ENCODE measurements at places on chromosomes 7 and 10.
A peak's percentile ranks its signal among the peaks of the same experiment; 100 is the strongest.

DNA sequence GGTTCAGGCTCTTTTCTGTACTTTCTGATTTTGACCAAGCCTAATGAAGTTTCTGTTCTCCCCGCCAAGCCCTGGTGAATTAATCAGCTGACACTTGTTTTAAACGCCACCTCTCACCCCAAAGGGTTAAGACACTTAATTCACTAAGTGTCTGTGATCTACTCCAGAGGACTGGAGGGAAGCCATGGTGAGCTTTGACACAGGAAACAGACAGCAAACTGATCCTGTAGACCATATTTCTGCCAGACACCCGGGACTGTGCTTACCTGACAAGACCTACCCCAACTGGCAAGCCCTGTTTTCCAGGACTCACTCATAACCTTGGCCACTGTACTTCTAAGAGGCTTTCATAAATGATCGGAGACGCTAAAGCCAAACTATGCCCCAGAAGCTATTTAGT, 126.0 kb downstream of the STRA8 start:
- DNase-seq = no peak

GRCh38 chr10:14173391-14173705, 157.4 kb downstream of the FRMD4A start:
- DNase-seq = peak; percentile 24

DNA sequence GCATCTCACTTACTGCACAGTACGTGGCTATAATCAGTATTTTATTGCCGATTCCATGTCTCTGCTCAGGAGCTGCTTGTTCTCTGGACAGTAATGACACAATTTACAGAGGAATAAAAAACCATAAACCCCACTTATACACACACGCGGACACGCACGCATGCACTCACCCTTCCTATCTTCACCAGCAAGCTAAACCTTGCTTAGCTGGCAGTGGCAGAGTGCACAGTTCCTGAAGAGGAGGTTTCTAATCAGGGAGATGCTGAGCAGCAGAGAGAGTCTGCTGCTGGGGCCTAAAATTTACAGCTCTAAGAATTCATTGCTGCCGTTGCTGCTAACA, 66.3 kb downstream of the SND1 start:
- DNase-seq = no peak

DNA sequence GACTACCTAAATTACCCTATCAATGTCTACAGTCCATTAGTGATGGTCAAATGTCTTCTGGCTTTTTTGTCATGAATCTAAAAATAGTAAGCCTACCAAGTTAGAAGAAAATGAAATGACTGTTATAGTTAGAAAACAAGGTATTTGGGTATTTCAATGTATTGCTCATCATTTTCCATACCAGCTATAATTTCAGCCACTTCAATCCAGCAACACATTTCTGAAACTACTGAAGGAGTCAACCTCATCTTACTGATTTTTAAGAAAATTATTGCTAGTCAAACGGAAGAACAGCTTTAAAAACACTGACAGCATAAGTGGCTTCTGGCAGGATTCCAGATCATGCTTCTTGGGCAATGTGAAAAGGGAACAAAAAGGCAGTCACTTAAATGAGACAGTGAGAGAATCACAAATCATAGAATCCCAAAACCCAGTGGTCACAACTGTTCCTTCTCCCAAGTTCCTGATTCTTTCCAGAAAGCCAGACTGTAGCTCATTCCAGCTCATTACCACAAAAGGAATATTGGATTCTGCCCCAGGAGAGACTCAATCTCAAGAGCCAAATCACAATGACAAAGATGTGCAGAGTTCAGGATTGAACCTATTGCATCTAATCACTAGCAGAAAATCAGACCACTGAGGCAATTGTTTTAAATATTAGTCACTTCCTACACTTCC, 61.2 kb upstream of the LRRN3 start:
- DNase-seq = no peak

DNA sequence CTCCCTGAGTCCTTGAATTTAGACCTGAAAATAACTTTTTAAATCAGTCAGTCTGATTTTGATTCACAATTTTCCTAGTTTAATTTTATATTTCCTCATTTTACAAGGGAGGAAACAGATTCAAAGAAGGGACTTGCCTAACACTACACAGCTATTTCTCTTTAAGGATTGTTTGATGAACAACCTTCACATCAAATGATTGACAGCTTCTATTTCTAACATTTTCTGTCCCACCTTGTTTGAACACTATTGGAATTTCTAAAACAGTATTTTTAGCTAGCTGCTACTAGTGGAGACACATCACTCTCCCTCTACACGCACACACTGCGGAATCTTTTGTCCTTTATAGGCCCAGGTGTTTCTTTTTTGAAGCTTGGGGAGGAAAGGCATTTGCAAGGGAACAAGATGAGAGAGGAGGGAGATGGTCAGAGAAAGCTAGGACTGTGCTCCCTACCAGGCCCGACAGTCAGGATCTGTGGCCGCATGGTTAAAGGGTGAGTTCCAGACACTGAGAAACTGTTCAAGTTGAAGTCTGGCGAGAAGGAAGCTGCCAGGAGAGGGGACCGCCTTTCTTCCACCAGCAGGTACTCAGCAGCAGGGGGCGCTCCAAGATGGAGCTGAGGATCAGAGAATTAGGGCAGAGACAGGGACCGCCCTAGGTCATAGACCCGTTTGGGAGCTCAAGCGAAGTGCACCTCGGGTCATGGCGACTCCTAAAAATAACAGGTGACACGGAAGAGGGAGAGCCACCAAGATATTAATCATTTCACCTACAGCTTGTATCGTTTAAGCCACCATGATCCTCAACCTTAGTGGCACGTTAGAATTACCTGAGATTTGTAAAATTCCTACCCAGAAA, 49.7 kb downstream of the DNAJC12 start:
- DNase-seq = peak; percentile 13

GRCh38 chr7:93016681-93017381, 100.9 kb downstream of the SAMD9 start:
- DNase-seq = no peak

GRCh38 chr7:37235813-37236212, 212.9 kb downstream of the ELMO1 start:
- no peak for DNase-seq

GRCh38 chr7:140209866-140210609, 33.3 kb upstream of the KDM7A start:
- DNase-seq = no peak

GRCh38 chr7:30173058-30173897, 38.5 kb downstream of the MTURN start:
- peak; percentile 95 for DNase-seq

DNA sequence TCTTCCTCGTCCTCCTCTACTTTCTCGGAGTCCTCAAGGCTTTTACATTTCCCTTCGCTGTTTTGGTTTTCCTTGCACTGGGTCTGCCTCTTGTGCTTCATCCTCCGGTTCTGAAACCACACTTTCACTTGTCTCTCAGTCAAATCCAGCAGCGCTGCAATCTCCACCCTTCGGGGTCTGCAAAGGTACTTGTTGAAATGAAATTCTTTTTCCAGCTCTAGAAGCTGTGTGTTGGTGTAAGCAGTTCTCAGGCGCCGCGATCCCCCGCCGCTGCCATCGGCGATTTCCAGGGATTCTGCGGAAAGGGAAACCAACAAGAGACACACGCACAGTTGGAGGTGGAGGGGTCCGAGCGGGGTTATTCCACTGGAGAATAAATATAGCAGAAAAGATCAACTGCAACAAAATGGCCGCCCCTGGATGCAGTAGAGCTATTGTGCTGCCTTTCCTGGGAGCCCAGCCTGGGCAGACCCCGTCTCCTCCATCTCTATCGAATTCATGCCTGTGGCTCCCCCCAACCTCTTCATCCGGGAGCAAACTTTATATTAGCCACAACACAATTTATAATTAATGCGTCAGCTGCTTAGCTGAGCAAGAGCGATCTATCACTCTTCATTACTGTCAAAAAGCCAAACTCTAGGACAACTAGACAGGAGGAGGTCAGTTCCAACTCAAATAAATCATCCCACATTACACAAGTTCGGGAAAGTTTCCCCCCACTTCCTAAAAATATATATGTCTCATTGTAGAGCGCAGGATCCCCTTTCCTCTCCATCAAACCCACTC, 1.1 kb downstream of the HOXA2 start:
- no peak for DNase-seq

DNA sequence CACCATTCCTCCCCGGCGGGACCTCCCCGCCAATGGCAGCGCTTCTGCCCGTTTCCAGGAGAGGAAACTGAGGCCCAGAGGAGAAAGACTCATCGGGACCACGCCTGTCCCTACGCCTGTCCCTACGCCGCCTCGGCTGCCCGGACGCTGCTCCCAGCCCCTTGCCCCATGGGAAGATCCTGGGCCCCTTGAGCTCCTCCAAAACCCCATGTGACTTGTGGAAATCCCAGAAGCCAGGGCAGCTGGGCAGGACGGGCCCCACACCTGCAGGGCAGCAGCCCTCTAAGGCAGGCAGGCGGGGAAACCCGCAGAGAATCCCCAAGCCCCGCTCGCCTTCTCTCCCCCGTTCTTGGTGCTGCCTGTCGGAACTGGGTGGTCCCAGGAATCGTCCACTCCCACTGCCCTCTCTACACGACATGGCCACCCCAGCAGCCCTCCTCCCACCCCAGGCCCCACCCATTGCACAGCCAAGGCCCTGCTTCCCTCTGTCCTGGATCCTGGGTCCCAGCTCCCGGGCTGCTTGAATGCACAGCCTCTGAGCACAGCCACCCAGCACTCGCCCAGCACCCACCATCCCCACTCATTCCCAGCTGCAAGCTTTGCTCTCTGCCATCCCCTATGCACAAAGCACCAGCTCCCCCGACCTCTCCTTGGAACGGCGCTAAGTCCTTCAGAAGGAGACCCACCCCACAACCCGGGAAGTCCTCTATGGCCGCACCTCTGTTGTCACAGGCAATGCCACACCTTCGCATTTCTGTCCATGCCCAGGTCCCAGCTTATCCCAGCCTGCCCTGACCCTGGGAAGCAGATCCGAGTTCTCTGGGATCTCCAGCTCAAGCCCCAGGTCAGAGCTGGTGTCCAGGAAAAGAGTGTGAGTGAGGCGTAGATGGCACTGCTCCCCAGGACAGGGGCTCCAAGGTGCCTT, 50.6 kb downstream of the SLC29A4 start:
- no peak for DNase-seq

DNA sequence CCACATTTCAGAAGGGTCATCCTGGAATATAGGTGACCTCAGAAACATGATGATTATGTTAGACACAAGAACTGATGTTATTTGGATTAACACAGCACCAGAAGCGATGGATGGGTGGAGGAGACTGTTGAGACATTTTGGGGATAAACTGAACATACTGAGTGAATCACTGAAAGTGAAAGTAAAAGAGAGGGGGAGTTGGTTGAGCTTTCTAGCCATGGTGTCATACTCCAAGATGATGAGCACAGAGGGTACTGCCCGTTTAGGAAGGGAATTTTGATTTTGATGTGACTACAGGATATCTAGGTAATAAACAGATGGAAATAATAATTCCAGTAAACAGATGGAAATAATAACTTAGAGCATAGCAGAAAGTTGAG, 248.0 kb upstream of the NPY start:
- no peak for DNase-seq

DNA sequence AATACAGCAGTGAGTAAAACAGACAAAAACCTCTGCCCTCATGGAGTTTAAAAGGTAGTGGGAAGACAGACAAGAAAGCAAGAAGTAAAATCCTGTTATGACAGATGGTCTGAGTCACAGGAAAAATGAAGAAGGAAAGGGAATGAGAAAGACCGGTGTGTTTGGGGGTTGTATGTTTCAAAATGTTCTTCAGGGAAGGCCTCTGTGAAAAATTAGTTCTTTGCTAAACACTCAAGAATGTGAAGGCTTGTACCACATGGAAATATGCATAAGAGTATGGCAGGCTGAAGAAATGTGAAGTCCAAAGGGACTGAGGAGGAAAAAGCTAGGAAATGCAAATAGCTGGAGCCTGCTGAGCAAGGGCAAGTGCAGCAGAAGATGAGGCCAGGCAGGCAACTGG, 315.9 kb upstream of the SEMA3A start:
- DNase-seq = no peak

DNA sequence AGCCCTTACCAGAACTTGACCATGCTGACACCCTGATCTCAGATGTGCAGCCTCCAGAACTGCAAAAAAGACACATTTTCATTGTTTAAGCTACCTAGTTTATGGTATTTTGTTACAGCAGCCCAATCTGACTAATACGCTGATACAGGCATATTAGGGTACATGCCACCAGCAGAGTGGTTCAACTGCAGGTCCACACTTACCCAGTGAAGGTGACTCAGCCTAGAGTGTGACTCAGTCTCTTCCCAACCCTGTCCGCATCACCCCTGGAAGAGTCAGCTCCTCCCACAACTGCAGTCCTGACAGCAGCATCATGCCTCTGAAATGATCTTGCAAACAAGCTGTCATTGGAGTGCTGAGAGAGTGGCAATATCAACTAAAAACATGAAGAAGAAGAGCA, 30.8 kb upstream of the GOT1 start:
- DNase-seq = peak; percentile 60

- DNase-seq = peak; percentile 44
Measured at GRCh38 chr7:99579956-99580777, 17.9 kb upstream of the TMEM225B start.

- DNase-seq = no peak
Measured at GRCh38 chr7:34452363-34452762, 205.7 kb upstream of the NPSR1 start.

DNA sequence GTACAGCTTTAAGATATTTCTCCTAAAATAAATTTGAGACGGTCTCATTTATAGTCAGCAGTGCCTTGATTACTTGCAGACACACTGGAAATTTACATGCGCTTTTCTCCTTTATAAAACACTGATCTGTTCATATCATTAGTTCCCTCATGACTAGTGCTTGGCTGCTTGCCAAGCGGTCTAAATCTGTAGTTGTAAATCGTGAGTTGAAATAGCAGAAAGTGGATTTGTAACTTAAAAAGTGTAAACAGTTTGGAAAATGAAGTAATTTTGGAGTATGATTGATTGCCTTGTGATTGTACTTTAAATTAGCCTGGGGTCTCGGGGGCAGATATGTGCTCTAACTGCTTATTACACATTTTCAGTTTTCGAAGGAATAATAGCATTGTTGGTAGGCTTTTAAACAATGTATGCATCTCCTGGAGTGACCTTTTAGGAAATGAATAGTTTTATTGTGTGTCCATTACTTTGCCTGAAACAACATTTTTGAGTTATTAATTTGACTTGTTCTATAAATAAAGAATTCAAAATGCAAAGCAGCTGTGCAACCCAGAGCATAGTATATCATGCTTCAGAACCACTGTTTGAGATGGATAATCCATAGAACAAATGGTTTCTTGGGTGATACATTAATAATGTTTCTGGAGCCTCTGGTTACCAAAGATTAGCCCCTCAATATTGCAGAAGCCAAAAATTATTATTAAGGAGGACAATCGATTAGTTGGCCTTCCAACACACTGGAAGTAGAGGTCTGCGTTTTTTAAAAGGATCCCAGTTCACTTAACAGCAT, 73.3 kb downstream of the ARID5B start:
- peak; percentile 38 for DNase-seq

- peak; percentile 29 for DNase-seq
Measured at GRCh38 chr7:95915731-95916130, 143.4 kb downstream of the DYNC1I1 start.

GRCh38 chr10:10208196-10208595, 809.5 kb upstream of the CELF2 start:
- no peak for DNase-seq

DNA sequence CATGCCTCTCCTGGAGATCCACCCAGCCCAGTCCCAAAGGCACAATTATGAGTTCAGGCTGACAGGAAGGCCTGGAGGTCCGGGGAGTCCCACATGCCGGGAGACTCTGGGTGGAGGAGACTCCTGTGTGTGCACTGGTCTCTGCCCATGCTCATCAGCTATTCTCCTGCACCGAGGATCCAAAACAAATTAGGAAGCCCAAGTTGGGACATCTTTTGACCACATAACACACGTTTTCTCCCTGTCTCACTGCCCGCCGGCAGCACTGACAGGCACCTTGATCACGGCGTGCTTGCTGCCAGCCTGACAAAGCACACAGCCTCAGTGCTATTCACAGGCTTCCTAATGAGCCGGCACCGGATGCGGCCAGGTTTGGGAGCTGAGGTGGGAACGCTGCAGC, 412.7 kb downstream of the PTPRN2 start:
- no peak for DNase-seq

Data from SJSA1 (cell line).